ENCODE measurements at places on chromosomes 12 and 14.

DNA sequence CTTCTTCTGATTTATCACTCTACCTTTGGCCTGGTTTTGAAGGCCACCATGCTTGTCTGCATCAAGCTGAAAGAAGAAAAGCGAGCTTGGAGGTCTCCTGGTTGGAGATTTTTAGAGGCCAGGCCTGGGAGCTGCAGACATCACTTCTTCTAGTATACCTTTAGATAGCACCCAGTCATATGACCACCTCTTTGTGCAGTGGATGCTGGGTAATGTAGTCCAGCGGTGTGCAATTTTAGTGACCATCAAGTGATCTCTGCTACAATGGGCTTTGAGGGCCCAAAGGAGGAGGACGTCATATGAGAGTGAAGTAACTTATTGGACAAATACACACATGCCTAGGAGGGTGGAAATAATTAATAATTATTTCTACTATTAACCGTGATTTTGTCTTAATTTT is 15.2 kb upstream of the WNT5B start:
- DNase-seq, result no peak

DNA sequence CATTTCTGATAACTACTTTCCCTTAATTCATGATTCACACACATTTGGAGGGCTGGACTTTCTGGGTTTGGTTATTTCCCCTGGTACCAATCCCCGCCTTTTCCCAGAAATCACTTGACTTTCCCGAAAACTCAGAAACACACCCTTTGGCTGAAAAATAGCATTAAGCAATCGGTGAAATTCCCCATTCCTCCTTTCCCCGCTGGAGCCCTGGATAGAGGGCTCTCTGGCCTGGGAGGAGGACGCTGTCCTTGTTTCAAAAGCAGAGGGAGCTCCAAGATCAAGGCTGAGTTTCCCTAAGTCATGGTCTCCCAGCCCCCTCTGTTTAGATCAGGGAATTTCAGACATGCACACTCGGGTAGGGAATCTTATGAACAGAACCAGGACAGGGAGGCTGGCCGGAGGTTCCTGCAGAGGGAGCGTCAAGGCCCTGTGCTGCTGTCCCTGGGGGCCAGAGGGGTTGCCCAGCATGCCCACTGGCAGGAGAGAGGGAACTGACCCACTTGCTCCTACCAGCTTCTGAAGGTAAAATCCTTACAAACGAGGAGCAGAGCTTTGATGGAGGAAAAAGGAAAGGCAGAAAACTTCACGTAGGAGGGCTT is at the start of gene C1S:
TSS of gene C1S (plus strand) at position 366 of the 602 bp plus-strand sequence. CDS start 1,195 bp downstream, outside the sequence.
- DNase-seq, result no peak

- DNase-seq, result no peak
These were observed 524 bp upstream of the P2RX2 start for GRCh38 chr12:132617822-132618682.

GRCh38 chr12:7369274-7369729 is 65.4 kb downstream of the ACSM4 start:
- no peak for DNase-seq

DNA sequence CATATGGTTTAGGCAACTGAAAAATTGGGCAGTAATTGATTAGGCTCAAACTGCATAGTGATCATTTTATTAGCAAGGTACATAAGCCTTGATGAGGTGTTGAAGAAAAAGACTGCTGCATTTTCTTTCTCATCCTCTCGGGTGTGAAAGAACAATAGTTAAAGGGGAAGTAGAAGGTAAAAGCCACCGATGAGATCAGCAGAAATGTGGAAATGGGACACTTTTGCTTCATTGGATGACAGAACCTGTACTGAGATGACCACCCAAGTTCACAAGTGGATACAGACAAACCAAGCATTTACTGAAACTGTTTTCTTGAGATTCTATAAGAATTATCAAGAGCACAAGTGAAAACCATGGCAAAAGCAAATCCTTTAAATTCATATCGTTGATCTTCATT is 184.0 kb downstream of the TMX1 start:
- no peak for DNase-seq

DNA sequence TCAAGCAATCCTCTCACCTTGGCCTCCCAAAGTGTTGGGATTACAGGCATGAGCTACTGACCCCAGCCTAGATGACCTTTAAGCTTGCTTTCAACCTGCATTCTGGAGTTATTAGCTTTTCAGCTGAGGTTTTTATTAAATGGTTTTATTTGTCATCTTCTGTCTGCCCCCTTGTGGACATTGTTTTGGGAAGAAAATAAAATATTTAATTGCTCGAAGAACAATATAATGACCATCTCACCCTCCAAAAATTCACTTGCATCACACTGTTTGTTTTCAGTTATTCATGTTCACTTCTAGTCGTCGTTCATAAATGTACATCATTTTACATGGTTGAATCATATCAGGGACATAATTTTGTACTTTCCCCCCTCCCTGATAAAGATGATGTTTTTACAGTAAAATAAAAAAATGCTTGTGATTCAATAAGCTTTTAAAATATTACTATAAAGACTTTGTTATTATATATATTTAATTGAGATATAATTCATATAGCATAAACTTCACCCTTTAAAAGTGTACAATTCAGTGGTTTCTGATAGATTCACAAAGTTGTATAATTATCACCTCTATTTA is 10.1 kb upstream of the SPATS2 start:
- DNase-seq, result no peak

DNA sequence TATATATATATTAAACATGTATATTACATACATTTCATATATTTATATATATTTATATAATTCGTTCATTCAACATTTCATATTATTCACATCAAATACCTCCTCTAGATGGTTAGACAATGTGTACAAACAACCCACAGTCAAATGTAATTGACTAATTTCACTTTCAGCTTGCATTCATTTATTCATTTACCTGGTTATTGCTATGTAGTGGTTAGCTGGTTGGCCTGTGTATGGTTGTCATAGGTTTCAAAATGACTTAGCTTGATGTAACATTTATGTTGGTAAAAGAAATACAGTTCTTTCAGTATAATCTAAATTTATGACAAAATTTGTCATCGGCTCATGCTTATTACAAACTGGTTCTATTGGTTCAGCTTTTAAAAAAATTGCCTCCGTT is 389 bp downstream of the OR4K13 start:
- DNase-seq, result no peak

DNA sequence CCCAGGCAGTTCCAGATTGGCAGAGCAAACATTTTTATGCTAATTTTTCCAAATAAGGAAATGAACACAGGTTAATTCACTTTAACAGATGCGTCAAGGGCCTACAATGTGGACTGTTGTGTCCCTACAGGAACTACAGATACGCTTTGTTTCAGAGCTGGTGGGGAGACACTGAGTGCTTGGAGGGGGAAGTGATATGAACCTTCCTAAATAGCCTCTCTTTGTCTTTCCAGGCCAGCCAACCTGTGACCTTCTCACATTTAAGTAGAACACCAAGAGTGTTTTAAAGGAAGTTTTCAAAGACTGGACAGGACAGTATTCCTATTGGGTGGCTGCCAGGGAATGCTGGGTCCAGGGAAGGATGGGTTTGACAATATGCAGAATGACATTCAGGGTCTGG is 141.3 kb downstream of the ZNF664 start:
- no peak for DNase-seq

- no peak for DNase-seq
These were observed 31.3 kb upstream of the LALBA start for GRCh38 chr12:48601013-48601756.

DNA sequence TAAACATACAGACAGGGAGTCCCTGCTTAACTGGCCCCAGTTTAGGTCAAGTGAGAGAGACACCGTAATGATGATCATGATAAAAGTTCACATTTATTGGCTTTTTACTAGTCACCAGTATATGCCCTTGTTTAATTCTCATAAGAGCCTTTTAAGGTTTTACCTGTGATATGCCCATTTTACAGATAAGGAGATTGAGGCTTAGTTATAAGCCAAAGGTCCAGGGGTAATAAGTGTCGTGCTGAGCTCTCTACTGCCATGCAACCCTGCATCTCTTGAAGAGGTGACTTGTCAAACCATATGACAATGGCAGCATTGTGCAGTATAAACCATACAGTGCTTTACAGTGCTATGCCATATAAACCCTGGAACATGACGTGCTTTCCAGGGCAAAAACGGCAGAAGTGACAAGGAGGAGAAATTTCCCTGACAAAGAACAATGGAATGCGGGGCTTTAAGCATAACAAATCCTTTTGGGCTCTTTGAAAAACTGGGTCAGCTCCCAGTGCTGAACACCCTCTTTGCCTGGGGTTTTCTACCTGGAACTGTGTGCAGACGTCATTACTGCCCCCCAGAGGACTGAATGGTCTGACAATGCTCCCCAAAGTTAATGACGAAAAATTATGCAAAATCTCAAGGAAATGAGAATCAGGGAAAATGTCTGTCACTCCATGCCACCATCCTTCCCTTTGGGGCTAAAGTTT is 59.7 kb upstream of the C14orf132 start:
- DNase-seq, result no peak

DNA sequence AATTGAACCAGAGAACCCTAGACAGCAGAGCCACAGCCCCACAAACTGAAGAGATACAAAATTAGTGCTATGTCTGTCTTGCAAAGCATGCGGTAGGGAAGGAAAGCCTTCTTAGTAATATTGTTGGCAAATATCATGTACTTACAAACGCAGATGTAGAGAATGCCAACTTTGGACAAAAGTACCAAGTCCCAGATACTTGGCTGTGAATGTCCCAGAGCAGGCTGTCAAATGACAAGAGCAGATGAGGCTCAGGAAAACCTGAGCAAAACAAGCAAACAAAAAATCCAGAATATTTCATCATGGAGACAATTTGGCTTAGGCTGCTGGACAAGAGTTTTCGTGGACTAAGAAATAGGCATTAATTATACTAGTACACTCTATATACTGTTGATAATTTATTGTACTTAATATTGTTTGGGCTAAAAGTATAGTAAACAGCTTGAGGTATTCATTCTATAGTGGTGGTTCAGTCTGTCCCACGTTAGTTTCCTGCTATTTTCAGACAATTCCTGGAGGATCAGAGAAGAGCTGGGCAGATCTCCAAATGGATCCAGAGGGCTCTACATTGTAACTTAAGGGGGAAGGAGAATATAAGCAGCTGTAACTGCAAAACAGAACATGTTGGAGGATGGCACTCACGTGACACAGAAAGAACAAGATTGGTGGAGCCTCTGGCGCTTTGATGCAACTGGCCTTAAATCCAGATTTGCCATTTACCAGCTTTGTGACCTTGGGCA is 329.8 kb downstream of the ATP23 start:
- no peak for DNase-seq

Data from activated CD4-positive, alpha-beta T cell treated with anti-CD3 and anti-CD28 coated beads, Interleukin-2, amount 50 U/mL, for 48 hours (primary cell).